Muscle of back (tissue), 13 donors: ENCODE measurements at places on chromosomes 4 and X. TPM values are rescaled to one million over a fixed set of nuclear protein-coding genes. Genes with fewer than 3 reads are reported as not detected.

DNA sequence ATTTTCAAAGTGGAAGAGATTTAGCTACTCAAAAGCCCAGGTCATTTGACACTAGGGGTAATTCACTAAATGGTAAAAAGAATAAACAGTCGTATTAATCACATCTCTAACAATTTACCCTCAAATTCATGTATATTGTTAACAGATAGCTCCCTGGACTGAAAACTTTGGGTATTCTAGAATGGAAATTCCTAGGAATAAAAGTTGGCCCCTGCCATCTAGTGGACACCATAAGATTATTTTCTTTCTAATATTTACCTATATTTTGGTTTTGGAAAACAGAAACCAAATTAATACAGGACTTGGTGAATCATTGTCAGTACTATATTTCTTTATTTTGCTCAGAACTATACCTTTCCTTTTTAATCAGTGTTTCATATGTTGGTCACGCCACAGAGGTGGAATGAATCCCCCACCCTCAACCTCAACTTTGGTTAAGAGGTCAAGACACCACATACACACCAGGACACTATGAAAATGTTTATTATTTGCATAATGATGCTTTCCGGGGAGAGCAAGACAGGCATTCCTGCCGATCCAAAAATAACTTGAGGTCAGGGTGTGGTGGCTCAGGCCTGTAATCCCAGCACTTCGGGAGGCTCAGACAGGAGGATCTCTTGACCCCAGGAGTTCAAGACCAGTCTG is 96.2 kb upstream of the APOOL start:
- DNase-seq: peak; percentile 6

- no peak for DNase-seq
Observed at GRCh38 chrX:110056419-110056818, 53.5 kb downstream of the TMEM164 start.

PABPC4L gene
- polyA plus RNA-seq: 7.5 TPM

CXorf51B gene
- not detected for polyA plus RNA-seq

DNA sequence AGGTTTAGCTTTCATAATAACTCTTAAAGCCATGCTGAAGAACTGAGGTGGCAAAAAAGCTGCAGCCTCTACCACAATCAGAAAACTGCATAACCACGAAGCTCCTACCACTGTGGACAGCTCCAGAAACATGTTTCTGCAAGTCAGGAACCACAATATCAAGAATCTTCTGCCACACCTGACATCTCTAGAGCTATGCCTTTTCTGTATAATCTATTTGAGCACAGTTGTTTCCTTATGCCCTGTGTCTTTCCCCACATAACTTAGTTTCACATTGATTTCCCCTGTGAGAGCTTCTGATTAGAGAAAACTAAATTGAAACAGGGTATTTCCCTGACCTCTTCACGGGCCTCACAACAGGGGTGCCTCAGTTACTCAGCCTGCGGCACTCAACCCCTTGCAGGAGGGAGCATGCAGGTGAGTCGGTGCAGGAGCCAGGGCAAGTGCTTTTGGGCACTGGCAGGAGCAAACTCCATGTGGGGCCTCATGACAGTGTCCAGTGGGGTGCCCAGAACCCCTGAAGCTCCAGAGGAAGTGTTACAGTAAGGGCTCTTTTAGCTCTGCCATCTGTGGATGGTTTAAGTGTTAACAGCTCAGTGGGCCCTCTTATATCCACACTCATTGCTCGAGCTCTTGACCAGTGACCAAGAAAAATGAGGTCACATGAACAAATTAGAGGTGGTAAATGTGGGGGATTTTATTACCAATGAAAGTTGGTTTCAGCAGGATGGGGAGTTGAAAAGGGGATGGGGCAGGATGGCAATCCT is 132.8 kb upstream of the BMP3 start:
- DNase-seq: no peak

DNA sequence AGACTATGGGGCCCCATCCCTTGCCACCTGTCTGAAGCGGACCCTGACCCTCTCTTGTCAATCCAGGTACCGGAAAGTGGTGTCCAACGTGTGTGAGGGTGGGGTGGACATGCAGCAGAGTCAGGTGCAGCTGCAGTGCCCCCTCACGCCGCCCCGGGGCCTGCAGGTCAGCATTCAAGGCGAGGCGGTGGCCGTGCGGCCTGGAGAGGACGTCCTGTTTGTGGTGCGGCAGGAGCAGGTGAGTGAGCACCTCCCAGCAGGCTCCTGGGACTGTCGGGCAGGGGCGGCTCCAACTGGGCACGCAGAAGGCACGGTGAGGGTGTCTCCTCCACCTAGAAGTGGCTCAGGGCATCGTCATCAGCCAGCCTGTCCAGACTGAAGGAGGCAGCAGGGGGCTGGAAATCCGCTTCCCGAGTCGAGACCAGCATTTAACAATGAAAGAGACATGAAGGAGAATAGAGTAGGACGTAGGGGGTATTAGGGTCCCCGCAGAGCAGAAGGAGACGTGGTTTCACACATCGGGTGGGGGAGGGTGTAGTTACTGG is 221.6 kb downstream of the AFAP1 start:
- DNase-seq: no peak

GRCh38 chr4:95638920-95639501 is 90.2 kb upstream of the UNC5C start:
- no peak for DNase-seq

CLDN2 gene
- polyA plus RNA-seq: 0.27 TPM

GRCh38 chrX:134512566-134512965 is 52.6 kb downstream of the HPRT1 start:
- no peak for DNase-seq
